ENCODE measurements at places on chromosomes 6 and 20.

- no peak for DNase-seq
Measured at GRCh38 chr6:161889324-161889723, 615.5 kb upstream of the AGPAT4 start.

- no peak for DNase-seq
Measured at GRCh38 chr20:23130622-23131140, 44.6 kb upstream of the CD93 start.

DNA sequence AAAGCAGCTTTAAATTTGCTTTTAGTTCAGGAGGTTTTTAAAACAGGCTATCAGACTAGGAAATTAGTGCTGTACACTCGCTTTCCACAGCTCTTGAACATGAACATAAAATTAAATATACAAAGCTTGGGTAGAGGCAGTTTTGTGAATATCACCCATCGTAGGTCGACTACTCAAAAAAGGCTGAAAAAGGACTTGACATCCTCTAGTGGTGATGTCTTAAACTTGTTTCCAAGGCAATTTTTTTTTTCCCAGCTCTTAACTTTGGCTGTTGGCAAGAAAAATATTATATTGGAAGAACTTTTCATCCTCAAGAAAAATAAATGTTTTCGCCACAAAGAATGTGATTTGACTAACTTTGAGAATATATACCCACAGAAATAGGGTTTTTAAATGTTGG, 2.9 kb downstream of the MAP7 start:
- peak; percentile 90 for DNase-seq

- no peak for DNase-seq
Measured at GRCh38 chr20:43513372-43513930, 6.0 kb downstream of the L3MBTL1 start.

GRCh38 chr6:2885967-2886735, 17.0 kb downstream of the SERPINB9 start:
- DNase-seq = no peak

- DNase-seq = no peak
Measured at GRCh38 chr6:148873868-148874267, 127.0 kb downstream of the UST start.

DNA sequence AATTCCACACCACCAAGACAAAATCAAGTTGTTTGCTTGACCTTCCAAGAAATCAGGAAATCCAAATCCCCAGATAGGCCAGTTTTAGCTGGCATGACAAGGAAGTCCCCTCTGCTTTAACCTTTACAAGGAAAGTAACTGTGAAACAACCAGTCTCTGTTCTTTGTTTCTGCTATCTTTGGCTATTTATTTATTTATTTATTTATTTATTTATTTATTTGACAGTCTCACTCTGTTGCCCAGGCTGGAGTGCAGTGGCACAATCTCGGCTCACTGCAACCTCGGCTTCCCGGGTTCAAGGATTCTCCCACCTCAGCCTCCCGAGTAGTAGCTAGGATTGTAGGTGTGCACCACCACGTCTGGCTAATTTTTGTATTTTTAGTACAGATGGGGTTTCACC, 14.5 kb upstream of the GMNN start:
- DNase-seq = no peak

DNA sequence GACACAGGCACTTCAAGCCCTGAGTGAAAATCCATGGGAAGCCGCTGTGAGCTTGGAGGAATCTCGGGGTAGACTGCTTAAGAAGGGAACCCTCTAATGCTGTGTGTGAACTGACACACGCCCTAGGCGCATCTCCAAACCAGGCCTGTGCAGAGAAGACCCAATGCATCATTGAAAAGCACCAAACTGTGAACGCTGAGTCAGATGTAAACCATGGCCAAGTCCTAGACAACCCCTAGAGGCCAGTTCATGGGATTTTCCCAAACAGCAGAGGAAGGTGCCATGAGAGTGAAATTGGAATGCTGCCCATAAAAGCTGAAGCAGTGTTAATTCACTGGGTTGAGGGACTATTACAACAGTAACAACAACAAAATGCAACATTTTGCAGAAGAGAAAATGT, 296.5 kb downstream of the SMOC2 start:
- no peak for DNase-seq

DNA sequence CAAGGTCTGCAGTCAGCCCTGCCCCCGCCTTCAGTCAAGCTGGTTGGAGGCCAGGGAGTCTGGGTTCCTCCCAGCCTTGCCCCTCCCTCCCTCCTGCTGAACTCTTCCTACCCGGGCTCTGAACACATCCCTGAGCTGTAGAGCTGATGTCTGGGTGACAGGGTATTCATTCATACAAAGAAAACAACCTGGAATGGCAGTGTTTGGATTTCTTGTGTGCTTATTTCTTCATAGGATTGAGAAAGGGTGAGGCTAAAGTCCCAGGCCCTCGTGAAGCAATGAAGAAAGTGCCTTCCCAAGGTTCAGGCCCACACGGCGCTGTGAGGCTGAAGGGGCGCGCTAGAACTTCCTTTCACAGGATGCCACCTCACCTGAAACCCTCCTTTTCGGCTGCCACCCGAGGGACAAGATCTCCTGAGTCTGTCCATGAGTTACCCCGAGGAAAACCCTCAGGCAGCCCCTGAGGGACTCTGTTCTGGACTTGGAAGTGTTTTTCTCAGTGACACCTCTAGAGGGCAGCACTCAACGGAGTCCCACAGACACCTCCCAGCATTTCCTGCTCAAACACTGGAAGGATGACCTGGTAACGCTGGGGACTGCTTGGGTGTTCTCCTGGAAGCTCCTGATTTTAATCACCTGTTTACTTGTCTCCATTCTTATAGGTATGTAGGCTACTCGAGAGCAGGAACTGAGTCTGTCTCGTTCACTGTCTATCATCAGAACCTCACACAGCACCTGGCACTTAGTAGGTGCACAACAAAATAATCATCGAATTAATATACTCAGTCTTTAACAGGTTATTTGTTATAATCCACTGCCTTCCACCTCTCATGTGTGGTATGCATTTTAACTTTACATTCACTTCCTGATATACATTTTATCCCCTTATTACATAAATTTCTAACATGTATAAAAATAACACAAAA, 11.8 kb upstream of the GSTA1 start:
- peak; percentile 67 for DNase-seq

GRCh38 chr6:167934426-167934864, 63.0 kb upstream of the KIF25 start:
- no peak for DNase-seq

DNA sequence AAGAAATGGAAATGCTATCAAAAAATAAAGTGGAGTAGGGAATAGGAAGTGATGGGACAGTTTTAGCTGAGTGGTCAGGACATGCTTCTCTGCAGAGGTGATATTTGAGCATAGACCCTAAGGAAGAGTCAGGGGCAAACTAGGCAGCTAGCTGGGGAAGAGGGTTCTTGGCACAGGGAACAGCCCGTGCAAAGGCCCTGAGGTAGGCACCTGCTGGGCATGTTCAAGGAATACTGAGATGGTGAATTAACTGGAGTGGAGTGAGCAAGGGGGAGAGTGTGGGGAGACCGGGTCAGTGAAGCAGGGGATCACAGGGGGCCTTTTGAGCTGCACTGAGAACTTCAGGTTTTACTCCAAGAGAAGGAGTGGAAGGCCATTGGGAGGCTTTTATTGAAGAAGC, 7.5 kb upstream of the SIRPA start:
- DNase-seq = no peak

DNA sequence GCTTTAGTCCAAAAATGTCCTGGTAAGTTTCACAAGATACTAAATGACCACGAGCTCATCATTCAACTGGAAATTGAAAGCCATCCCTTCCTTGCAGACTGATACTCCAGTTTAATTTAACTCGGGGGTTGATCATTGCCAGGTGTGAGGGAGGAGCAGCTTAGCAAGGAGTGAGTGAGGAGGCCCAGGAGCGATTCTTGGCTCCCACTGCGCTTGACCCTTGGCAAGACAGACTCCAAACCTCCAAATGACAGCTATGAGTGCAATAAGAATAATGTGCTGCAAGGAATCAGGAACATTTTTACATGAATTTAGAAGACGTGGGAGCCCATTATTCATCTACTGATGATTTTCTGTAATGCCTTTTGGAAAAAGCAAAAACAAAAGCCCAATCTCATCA, 64.9 kb downstream of the LAMA4 start:
- no peak for DNase-seq

DNA sequence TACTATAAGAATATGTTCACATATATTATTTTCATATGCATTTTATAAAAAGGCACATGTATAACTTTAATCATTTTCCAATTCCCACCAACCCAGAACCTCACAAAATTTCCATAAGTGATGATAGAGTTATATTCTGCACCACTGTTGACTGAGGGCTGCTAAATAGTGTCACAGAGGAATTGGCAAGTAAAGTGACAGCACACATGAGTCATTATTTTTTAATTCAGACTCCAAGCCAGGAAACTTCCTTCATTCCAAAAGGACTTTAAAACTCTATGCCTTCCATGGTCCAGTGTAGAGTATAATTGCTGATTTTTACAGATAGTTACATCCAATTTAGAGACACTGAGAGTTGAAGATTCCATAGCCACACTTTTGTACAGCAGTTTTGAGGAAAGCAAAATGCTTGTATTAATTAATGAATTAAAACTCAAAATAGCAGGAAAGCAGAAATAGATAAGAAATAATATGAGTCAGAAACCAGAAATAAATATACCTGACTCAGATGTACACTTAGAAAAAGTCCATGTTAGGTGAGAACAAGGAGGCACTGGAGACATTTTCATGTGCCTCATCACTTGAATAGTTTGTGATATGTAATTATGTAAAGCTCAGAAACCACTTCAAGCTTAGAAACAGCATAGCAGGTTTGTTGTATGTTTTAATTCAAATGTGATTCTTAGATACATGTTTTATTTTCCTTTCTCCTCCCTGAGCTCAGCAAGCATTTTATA, 425.2 kb upstream of the OPRM1 start:
- no peak for DNase-seq

- DNase-seq = no peak
Measured at GRCh38 chr6:95084867-95085266, 492.5 kb upstream of the MANEA start.

DNA sequence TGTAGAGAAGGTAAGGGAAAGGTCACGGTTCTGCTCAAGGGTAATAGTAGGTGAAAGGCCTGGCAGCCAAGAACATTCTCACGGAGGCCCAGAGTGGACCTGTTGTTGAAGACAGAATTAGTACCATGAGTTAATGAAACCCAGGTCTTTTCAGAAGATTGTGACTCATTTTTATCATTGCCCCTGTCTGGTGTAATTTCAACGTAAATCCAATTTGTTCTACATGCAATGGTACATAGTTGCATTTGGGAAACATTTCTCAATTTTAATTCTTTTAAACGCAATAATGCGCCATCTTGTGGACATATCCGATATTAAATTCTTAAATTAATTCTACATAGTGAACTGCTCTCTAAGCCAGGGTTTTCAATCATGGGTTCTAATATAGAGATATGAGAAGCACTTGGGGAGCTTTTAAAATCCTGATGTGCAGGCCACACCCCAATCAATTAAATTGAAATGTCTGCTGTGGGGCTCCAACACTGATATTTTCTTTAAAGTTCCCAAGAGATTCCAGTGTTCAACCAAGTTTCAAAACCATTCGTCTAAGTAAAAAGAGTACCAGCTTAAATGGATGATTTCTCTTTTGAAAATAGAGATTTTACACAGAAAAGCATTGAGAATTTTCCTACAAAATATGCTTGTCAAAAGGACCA, 257.4 kb downstream of the PLCB1 start:
- peak; percentile 83 for DNase-seq

DNA sequence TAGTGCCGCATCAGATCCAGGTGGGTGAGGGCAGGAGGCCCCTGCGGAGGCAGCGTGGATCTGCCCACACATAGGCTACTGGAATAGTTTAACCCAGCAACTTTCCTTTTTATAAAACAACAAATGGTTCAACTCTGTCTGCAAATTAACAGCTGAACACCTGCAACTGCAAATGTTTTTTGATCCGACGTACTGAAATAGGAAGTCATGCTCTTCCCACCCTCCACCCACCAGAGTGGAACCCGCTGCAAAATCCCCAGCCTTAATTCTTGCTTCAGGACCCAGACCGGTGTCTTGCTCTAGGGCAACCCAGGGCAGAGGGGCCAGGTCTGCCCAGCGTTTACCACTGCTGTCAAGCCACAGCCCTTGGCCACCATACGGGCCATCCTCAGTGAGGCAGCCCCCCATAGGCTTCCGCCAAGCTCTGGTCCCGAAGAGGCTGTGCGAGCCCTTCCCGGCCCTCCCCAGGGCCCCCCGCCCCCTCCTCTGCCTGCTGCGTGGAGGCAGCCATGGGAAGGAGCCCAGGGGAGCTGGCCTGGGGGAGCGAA, 334.3 kb downstream of the ZFAND3 start:
- no peak for DNase-seq

GRCh38 chr6:47967843-47968242, 143.2 kb downstream of the PTCHD4 start:
- DNase-seq = no peak

- no peak for DNase-seq
Measured at GRCh38 chr20:42594011-42594410, 595.7 kb downstream of the PTPRT start.

GRCh38 chr20:36285746-36286447, 20.2 kb upstream of the DLGAP4 start:
- no peak for DNase-seq

DNA sequence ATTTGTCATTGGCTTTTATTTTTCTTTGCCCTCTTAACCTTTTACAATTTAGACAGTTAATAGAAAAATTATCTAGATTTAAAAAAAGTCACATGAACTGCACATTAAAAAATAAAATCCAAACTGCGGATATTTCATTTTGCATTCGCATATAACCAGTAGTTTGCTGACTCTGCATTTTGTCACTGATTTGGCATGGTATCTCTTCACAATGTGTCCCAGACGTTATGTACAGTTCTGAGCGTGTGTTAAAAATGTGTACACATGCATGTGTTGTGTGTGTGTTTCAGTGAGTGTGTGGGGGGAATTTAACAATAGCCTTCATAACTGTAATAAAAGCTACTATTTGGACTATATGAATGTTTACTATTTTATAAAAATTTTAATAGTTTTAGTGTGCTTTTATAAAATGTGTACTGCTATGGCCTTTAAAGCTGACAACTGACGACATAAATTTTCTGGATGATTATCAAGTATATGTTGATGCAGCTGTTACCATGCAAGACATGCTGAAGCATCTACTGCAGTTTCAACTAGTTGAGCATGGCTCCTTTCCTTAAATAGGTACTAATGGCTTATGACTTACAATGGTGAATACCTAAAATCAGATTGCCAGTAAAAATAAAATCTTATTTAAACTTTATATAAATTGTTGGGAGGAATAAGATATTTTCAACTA, 67.7 kb downstream of the HMGCLL1 start:
- no peak for DNase-seq

DNA sequence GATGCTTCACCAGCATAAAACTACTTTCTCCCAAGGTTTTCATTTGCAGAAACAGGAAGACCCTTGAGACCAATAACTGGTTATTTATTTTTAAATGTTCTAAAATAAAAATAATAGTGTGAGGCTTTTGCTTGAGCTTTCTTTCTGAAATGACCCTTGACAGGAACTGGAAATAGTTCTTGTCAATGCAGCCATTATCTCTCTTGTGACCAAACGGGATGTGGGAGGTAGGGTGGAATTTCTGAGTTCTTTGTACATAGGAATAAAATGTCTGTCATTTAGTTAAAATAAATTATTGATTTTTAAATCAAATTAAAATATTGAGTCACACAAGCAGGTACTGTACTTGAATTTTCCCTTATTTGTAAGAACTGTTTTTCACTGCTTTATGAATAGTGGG, 110.2 kb upstream of the CCN2 start:
- no peak for DNase-seq

GRCh38 chr20:14477125-14477524, 139.7 kb upstream of the FLRT3 start:
- no peak for DNase-seq

Measured in hematopoietic multipotent progenitor cell treated with erythropoietin and hydrocortisone succinate and interleukin-3 and kit ligand, for 4 days (in vitro differentiated cells).